ENCODE measurements at places on chromosomes 3 and 15. TPM values are rescaled to one million over a fixed set of nuclear protein-coding genes. Genes with fewer than 3 reads are reported as not detected.
A peak's percentile ranks its signal among the peaks of the same experiment; 100 is the strongest.

The CDCP1 gene
- 21.5 TPM for total RNA-seq

- DNase-seq = no peak
- no peak overlapping the region for H3K27ac ChIP-seq
Measured at GRCh38 chr3:160127308-160127707, 97.9 kb upstream of the C3orf80 start.

DNA sequence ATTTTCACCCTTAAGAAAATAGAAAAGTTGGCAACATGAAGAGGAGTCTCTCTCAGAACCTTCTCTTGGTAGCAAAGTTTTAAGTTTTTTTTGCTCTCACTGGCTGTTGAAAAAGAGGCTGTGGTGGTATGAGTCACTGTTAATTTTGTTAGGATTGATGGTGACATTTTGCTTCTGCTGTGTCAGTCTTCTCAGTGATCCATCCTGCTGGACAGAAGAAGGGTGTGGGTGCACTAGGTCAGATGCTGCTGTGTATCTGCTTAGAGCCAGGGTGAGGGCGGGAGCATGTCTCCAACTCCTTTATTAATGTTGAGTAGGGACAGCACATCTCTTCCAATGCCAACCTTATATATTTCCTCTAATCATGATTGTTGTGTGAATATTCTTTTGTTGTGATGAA is 369.5 kb downstream of the FEZF2 start:
- H3K27ac ChIP-seq = no peak overlapping the region
- no peak for DNase-seq
- H3K36me3 ChIP-seq = no peaks in the 10 kb centered on the region
- no peaks in the 10 kb centered on the region for H3K4me1 ChIP-seq
- no peak overlapping the region for H3K4me3 ChIP-seq

- no peaks in the 10 kb centered on the region for H3K4me1 ChIP-seq
- no peak overlapping the region for H3K27ac ChIP-seq
- no peak overlapping the region for H3K4me3 ChIP-seq
- DNase-seq = no peak
- H3K36me3 ChIP-seq = no peaks in the 10 kb centered on the region
Measured at GRCh38 chr3:10768708-10769394, 47.2 kb upstream of the SLC6A11 start.

The TRPM1 gene
- total RNA-seq = 5.5 TPM

GRCh38 chr3:5565026-5565425 is 377.5 kb downstream of the EDEM1 start:
- H3K27ac ChIP-seq = no peak overlapping the region
- no peaks in the 10 kb centered on the region for H3K36me3 ChIP-seq
- no peaks in the 10 kb centered on the region for H3K4me1 ChIP-seq
- no peak overlapping the region for H3K4me3 ChIP-seq
- no peaks in the 10 kb centered on the region for H3K27me3 ChIP-seq

The TRIM42 gene
- not detected for total RNA-seq

- H3K27me3 ChIP-seq = no peaks in the 10 kb centered on the region
- no peak overlapping the region for H3K27ac ChIP-seq
- DNase-seq = no peak
- H3K4me3 ChIP-seq = no peak overlapping the region
- no peaks in the 10 kb centered on the region for H3K36me3 ChIP-seq
Measured at GRCh38 chr15:44659056-44659455, 4.4 kb downstream of the SPG11 start.

DNA sequence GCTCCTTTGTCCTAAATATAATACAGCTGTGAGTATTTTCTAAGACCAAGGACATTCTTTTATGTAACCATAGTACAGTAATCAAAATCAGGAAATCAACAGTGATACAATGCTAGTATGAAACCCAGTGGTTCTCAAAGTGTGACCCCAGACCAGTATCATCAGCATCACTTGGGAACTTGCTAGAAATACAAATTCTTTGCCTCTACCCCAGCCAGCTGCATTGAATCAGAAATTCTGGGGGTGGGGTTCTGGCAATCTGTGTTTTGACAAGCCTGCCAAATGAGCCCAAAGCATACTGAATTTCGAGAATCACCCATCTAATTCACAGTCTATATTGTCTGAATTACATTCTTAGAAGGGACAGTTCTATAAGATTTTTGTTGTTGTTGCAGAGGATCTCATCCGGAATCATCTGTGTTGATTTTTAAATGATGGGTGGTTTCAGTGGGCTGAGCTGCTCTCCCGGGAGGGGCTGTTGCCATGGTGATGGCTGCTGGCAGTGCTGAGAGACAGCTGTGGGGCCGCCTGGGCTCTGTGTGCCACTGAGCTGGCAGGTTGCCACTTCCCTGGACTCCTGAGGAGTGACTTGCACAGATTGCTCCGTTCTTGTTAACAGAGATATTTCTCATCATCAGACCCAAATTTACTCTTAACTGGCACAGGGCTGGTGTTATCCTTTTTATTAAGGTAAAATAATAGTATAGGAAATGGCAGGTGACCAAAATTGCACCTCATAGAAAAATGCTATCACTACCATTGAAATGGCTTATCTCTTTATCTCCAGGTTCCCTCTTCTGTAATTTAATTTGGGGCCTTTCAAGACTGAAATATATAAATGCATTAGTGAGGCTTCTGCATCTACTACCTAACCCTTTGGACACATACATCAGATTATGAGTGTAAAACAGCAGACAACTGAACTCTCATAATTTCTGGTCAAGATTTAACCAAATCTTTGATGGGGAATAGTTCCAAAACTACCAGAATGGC is 56.5 kb downstream of the NEK11 start:
- H3K4me3 ChIP-seq = no peak overlapping the region
- no peaks in the 10 kb centered on the region for H3K27me3 ChIP-seq
- no peak overlapping the region for H3K27ac ChIP-seq
- no peaks in the 10 kb centered on the region for H3K36me3 ChIP-seq

The GATA2 gene
- 275 TPM for total RNA-seq

DNA sequence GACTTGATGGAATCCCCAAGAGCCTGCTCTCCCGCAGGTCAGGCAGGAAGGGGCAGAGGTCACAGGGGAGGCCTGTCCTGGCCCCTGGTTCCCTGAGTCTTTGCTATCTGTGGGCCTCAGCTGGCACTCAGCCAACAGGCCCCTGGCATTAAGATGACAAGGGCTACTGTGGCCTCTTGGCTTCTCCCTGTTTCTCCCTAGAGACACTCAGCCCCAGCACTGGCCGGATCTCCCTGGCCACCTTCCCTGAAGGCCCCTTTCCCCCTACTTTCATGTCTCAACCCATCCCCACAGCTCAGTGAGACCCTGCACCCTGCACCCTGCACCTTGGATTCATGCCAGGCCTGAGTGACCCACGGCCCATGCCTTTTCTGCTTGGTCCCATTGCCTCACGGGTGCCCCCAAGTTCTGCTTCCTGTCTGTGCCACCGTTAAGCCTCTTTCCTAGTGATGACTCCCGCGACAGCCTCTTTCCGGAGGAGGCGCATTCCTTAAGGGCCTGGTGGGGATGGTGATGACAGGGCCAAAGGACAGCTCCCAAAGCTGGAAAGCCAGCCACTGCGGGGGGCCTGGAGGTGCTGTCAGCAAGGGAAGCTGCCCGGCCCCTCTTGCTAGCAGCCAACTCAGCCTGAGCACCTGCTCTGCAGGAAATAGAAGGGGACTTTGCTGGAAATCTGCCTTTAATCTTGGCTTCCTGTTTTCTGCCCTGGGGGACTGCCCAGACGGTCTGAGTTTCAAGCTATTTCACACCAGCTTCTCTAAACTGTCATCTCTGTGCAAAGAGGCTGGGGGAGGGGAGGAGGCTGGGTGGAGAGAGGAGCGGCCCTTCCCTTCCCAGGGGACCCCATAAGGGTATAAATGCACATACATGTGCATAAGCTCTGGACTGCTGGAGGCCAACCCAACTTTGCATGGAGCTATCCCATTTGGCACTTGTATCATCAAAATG is 4.8 kb upstream of the CSK start:
- no peaks in the 10 kb centered on the region for H3K27me3 ChIP-seq
- DNase-seq = no peak
- H3K4me1 ChIP-seq = peaks cover 8% of the 10 kb centered on the region
- no peaks in the 10 kb centered on the region for H3K36me3 ChIP-seq
- H3K27ac ChIP-seq = no peak overlapping the region

The ASB14 gene
- total RNA-seq = not detected

DNA sequence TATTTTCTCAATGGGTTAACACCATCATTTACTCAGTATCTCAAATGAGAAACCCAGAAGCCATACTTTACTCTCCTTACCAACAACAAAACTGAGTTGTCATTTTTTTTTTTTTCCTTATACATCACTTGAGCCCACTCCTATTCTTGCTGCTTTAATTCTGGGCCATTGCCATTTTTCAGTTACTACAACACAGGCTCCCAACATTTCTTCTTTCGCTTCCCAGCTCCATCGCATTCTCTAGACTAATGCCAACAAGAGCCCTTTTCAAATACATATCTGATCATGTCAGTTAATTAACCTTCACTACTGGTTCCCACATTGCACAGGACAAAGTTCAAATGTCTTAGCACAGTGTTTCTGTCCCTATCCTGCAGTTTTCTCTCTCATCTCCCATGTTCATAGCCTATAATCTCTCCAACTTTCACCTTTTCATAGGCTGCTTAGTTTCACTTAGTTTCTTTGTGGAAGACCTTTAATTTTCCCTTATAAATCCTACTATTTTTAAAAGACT is 22.5 kb upstream of the ANXA2 start:
- no peaks in the 10 kb centered on the region for H3K4me1 ChIP-seq
- DNase-seq = no peak
- H3K36me3 ChIP-seq = no peaks in the 10 kb centered on the region

The U2SURP gene
- 38.3 TPM for total RNA-seq

DNA sequence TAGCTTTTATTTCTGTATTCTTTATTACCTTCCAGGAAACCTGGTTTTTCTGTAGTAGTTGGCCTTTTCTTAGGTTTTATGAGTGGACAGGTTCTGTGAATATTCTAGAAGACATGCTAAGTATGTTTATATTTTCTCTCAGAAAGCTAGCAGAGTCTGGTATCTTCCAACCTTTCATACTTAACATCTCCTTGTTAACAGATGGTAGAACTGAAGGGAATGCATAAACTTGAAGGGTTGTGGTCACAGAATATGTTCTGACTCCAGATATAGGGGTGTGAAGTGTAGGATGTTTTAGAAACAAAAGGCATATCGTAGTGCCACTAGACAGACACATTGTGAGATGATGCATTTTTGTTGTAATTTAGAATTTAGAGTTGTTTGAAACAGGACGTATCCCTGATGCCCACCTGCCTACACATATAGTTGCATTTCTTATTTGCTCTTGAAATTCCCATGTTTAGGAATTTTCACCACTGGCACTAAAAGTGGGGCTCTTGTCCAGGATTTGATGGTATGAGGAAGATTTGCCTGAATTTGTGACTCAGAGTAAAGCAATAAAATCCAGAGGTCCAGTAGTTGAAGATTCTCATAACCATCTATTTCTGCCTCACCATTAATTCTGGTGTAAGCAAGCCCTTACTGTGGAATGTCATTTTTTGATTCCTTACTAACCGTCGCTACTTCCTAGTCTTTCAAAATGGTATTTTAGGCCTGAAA is 274.5 kb downstream of the FEZF2 start:
- H3K27me3 ChIP-seq = no peaks in the 10 kb centered on the region
- DNase-seq = no peak
- no peak overlapping the region for H3K4me3 ChIP-seq

The CSPG4 gene
- 29.4 TPM for total RNA-seq

DNA sequence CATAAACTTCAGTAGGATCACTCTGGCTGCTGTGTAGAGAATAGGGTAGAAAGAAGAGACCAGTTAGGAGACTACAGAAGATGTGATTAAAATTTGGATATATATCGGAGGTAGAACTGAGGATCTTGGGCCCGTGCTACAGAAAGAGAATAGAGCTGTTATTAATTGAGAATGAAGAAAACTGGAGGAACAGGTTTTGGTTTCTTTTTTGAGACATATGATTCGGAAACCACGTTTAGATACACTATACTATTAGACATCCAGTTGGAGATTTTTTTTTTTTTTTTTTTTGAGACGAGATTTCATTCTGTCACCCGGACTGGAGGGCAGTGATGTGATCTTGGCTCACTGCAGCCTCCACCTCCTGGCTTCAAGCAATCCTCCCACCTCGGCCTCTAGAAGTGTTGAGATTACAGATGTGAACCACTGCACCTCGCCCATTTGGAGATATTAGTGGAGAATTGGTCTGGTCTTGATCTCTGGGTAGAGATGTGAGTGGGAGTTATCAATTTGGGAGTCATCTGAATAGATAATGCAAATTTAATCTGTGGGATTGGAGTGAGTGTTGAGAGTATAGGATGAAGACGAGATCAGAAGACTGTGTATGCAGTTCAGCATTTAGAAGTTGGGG is 50.9 kb downstream of the TCF12 start:
- no peak for DNase-seq
- H3K4me3 ChIP-seq = no peak overlapping the region
- H3K4me1 ChIP-seq = peaks cover 3% of the 10 kb centered on the region
- peak overlapping the region; percentile 69 for H3K27ac ChIP-seq
- no peaks in the 10 kb centered on the region for H3K36me3 ChIP-seq

- H3K36me3 ChIP-seq = no peaks in the 10 kb centered on the region
- no peaks in the 10 kb centered on the region for H3K4me1 ChIP-seq
- no peak overlapping the region for H3K27ac ChIP-seq
- H3K27me3 ChIP-seq = no peaks in the 10 kb centered on the region
- DNase-seq = no peak
Measured at GRCh38 chr3:162287600-162287999, 791.0 kb downstream of the OTOL1 start.

The RGMA gene
- total RNA-seq = 93.8 TPM

GRCh38 chr3:139457066-139457465 is 19.2 kb downstream of the RBP2 start:
- H3K36me3 ChIP-seq = no peaks in the 10 kb centered on the region
- H3K4me3 ChIP-seq = no peak overlapping the region
- DNase-seq = no peak
- no peaks in the 10 kb centered on the region for H3K4me1 ChIP-seq

DNA sequence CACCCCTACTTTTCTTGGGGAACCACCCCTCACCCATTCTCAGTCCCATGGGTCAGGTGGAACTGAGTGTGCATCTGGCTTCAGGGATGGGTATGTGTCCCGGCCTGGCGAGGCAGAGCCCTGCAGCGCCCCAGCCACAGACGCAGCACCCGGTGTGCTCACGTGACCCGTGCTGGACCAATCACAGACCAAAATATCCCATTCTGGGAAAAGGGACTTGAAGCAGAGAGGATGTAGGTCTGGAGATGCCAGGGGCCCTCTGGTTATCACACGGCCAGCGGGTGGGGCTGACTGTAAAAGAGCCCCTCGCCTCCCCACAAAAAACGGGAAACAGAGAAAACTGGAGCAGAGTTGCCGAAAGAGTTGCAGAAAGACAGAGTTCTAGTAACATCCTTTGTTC is 138.0 kb upstream of the RAD18 start:
- H3K4me1 ChIP-seq = no peaks in the 10 kb centered on the region
- no peak overlapping the region for H3K27ac ChIP-seq
- no peak for DNase-seq
- H3K27me3 ChIP-seq = no peaks in the 10 kb centered on the region
- H3K36me3 ChIP-seq = no peaks in the 10 kb centered on the region

DNA sequence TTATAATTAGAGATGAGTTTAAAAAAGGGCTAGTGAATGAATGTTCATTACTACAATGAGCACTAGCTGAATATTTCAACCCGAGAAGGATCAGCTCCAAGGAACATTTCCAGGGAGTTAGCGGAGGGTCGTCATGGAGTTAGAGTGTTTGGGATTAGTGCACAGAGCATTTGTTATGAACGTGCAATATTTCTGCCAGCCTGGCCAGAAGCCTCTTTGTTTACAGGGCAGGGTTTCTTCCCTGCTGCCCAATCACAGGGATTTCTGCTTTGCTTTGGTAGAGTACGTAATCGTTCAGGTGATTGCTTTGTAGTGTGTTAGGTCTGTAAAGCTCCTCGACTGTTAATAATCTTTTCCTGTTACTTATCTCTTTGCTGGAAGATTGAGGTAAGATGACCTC is 5.9 kb downstream of the CGNL1 start:
- no peak overlapping the region for H3K4me3 ChIP-seq
- no peaks in the 10 kb centered on the region for H3K36me3 ChIP-seq
- H3K27me3 ChIP-seq = no peaks in the 10 kb centered on the region
- H3K4me1 ChIP-seq = peaks cover 9% of the 10 kb centered on the region
- DNase-seq = peak; percentile 63
- H3K27ac ChIP-seq = peak overlapping the region; percentile 72

The ZBBX gene
- total RNA-seq = 3.0 TPM

Data from prostate gland (tissue), 2 donors.